ENCODE measurements at places on chromosomes 5 and 9. TPM values are rescaled to one million over a fixed set of nuclear protein-coding genes. Genes with fewer than 3 reads are reported as not detected.

The TMEM252 gene
- not detected for total RNA-seq

The ADRA1B gene
- total RNA-seq, result under 0.01 TPM

The IL4 gene
- not detected for total RNA-seq

The SLC25A48 gene
- not detected for total RNA-seq

The C9 gene
- 0.46 TPM for total RNA-seq

The ADAMTS12 gene
- total RNA-seq, result 179 TPM

The SIT1 gene
- not detected for total RNA-seq

The CMBL gene
- 21.1 TPM for total RNA-seq

The PDZD2 gene
- under 0.01 TPM for total RNA-seq

The CEL gene
- 0.46 TPM for total RNA-seq

The PCDHGA9 gene
- 4.5 TPM for total RNA-seq

The NCBP1 gene
- total RNA-seq, result 44.8 TPM

The PWWP2A gene
- 22.0 TPM for total RNA-seq

The SLC46A2 gene
- total RNA-seq, result not detected

The PTGES gene
- 162 TPM for total RNA-seq

The DDX31 gene
- total RNA-seq, result 20.5 TPM

The CAPSL gene
- not detected for total RNA-seq

The C5orf58 gene
- total RNA-seq, result not detected

The EDIL3 gene
- 182 TPM for total RNA-seq

The TOPORS gene
- total RNA-seq, result 33.9 TPM

The PCDHB11 gene
- total RNA-seq, result 0.30 TPM

The BNC2 gene
- 20.6 TPM for total RNA-seq

The KLF4 gene
- 1.5 TPM for total RNA-seq

The CARD6 gene
- total RNA-seq, result 4.2 TPM

Measured in smooth muscle cell of the umbilical artery (primary cell).